ENCODE measurements at places on chromosomes 1 and 21.

DNA sequence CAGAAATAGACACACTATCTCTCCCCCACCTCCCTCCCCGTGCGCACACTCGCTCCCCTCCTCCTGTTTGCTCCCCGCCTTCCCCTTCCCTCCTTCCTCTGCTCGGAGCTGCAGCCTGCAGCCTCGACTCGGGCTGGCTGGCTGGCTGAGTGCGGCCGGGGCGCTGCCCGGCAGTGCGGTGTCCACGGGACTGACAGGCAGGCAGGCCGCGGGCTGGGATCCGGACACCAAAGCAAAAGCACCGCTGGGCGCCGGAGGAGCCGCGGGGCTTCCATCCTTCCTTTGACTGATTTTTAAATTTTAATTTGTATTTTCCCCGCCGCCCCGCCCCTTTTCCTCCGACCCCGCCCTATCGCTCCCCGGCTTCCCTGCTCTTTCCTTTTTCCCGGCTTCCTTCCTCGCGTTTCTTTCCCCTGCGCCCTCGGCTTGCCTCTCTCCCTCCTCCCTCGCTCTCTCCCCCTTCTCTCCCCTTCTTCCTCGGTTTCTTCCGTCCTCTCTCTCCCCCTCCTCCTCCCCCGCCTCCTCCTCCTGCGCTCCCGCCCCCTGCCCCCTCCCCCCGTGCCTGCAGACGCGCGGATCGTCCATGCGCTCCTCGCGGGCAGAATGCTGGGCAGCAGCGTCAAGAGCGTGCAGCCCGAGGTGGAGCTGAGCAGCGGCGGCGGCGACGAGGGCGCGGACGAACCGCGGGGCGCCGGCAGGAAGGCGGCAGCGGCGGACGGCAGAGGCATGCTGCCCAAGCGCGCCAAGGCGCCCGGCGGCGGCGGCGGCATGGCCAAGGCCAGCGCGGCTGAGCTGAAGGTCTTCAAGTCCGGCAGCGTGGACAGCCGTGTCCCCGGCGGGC, 109.4 kb downstream of the NAV1 start:
- no peak for DNase-seq

- no peak for DNase-seq
Measured at GRCh38 chr1:209086486-209087192, 496.9 kb upstream of the CAMK1G start.

- DNase-seq, result no peak
Measured at GRCh38 chr21:45865106-45865835, 116.3 kb upstream of the COL6A1 start.

DNA sequence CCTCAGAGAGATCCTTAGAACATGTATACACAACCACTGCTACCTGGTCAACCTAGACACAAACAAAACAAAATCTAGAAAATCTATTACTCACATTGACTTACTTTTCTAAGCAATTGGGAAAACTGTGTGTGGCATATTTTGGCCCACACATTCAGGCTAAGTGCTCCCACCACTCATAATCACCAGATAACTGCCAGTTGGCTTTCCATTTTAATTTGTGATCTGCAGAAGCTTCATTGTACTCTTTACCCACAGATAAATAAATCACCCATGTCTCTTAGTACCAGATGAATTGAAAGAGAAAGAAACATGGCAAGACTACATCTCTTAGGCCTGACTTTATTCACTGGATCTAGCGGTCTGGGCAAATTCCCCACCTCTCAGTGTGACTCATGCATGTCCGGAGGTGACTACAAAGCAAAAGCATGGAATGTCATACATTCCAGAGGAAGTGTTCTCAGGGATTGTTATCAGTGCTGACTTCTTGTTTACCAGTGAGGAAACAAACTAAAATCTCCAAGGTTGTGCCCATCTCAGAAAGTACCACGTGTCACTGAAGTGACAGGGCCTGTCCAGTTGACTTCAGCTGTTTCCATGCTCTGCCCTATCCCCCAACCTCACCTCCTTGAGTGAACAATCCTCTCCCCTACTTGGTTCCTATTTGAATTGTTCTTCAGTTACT, 52.4 kb upstream of the BCL10 start:
- no peak for DNase-seq

DNA sequence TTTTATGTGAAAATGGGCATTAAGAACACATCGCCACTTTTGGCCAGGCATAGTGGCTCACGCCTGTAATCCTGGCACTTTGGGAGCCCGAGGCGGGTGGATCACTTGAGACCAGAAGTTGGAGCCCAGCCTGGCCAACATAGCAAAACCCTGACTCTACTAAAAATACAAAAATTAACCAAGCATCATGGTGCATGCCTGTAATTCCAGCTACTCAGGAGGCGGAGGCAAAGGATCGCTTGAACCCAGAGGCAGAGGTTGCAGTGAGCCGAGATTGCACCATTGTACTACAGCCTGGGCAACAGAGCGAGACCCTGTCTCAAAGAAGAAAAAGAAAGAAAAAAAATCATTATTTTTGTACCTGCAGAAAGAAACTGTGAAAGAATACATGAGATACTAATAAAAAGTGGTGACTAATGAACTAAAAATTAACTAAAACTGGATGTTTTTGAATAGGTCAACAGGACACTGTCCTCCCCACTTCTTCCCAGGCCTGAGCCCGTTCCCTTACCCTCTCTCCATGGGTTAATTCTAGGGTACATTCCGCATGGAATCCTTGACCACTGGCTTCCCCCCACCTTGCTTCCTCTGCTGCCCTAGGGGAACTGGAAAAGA, 8.3 kb upstream of the TINAGL1 start:
- no peak for DNase-seq

DNA sequence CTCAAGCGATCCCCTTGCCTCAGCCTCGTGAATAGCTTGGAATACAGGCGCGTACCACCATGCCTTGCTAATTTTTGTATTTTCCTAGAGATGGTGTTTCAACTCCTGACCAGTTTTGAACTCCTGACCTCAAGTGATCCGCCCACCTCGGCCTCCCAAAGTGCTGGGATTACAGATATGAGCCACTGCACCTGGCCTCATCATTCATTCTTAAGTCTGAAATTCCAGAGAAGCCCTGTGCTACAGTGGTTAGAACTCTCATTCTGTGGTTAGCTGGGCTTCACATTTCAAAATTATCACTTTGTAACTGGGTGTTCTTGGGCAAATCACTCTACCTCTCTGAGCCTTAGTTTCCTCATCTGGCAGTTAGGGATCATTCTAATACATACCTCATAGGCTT, 86.1 kb upstream of the POU3F1 start:
- no peak for DNase-seq

DNA sequence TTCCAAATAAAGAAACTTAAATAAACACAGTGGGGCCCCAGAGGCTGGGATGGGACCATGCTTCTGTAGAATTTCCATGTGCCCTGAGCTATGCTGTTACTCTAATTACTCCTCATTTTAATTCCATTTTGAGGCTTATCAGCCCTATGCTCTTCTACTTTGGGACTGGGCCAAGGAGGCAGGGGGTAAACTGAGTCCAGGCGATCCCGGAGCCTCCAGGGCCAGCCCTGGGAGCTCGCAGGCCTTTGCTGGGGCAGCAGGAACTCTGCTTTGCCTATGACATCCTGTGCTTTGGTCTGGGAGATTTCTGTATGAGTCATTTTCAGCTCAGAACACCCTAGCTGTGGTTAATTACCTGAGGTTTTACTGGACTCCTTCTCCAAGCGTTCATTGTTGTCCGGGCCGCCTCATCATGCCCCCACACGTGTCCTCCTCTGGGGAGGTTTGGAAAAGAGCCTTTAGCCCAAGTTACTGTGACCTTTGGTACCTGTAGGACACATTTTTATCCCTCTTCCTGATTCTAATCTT, 95.7 kb downstream of the RHOU start:
- no peak for DNase-seq

GRCh38 chr1:155176544-155177071, 3.0 kb downstream of the TRIM46 start:
- peak; percentile 90 for DNase-seq

- DNase-seq, result no peak
Measured at GRCh38 chr1:6257541-6258069, 3.3 kb downstream of the GPR153 start.

DNA sequence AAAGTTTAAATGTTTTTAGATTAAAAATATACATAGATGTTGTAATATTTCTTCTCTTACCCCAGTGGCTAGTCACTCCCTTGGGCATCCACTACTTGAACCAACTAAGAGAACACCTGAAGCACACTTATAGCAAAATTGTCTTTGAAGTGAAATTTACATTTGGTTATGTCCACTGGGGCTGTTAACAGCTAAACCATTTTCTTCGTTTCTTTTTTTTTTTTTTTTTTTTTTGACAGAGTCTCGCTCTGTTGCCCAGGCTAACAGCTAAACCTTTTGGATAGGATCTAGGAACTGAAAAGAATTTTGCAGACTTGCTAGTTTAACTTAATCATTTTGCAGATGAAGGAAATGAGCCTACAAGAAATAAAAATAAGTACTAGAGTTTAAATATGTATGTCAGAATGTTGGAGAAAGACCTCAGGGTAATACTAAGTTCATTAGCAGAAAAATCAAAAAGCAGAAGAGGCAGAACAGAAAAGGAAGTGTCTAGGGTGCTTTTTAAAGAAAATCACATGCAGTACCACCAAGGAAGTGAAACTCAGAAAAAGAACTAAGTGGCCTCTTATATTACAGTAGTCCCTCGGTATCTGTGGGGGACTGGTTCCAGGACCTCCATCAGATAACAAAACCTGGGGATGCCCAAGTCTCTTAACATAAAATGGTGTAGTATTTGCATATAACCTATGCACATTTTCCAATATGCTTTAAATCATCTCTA, 11.8 kb downstream of the DRAM2 start:
- no peak for DNase-seq

GRCh38 chr21:45252448-45252925, 35.2 kb downstream of the POFUT2 start:
- no peak for DNase-seq

GRCh38 chr1:208923946-208924720, 659.4 kb upstream of the CAMK1G start:
- DNase-seq, result no peak

- no peak for DNase-seq
Measured at GRCh38 chr1:160366731-160367515, at the start of gene NHLH1. Gene NHLH1 (plus strand): TSS chr1:160367071. CDS start chr1:160370732, 3,661 bp downstream.

DNA sequence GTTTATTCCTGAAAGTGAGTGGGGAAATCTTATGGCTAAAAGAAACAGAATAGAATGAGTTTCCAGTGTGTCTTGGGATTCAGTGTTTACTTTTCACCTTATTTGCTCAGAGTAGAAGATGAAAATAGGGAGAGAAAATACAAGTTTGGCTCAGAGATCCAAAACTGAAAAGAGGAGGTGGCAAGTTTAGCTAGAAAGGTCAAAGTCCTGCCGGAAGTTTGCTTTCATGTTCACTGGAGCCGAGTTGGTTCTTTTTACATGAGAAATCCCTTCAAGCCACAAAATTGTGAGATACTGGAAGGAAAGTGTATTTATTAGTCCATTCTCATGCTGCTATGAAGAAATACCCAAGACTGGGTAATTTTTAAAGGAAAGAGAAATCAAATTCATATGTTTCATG, 604.6 kb downstream of the MRPL39 start:
- no peak for DNase-seq

GRCh38 chr21:35405981-35406380, 356.9 kb upstream of the RUNX1 start:
- no peak for DNase-seq

DNA sequence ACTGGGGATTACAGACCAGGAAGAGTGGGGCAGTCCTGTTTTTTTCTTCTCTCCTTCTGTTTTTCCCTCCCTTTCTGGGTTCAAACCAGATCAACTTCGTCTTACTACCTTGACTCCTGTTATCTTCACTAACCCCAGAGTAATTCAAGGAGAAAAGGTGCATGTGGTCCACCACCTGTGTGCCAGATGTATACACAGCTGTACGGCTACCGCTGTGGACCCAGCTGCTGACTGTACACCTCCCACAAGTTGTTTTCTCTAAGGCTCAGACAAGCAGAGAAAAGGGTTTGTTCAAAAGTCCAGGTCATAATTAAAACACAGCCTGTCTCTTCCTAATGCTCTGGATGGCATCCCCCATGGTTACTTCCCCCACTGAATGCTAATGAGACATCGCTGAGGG, 102.1 kb downstream of the LMX1A start:
- DNase-seq, result no peak

- DNase-seq, result peak; percentile 65
Measured at GRCh38 chr1:226737819-226738420, 1.2 kb downstream of the ITPKB start.

All from hematopoietic multipotent progenitor cell treated with erythropoietin and hydrocortisone succinate and interleukin-3 and kit ligand, for 8 days (in vitro differentiated cells).